ENCODE measurements at places on chromosomes 16 and 17.

- DNase-seq, result no peak
Measured at GRCh38 chr17:8392674-8393469, 4.8 kb downstream of the RNF222 start.

GRCh38 chr16:75239542-75240122 is 11.8 kb downstream of the BCAR1 start:
- DNase-seq, result no peak

DNA sequence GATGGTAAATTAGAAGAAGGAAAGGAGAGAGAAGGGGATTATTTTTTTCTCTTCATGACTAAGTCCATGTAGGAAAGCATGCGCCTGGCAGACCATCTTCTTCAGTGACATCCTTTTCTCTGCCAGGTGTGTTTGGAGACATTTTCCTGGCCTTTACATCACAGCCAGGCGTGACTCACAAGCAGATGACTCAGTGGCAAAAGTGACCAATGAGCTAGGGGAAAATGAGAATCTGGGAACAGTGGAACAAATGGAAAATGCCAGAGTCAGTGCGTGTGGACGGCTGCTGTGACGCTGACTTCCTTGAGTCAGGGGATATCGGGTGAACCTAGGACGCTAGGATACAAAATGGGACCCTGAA is 9.4 kb downstream of the KIAA0513 start:
- no peak for DNase-seq

- DNase-seq, result peak; percentile 46
Measured at GRCh38 chr17:74514632-74515334, 16.5 kb downstream of the CD300LB start.

GRCh38 chr17:49365667-49366066 is 3.6 kb upstream of the ZNF652 start:
- no peak for DNase-seq

GRCh38 chr17:75338335-75338734 is 49.1 kb upstream of the SLC25A19 start:
- DNase-seq, result no peak

DNA sequence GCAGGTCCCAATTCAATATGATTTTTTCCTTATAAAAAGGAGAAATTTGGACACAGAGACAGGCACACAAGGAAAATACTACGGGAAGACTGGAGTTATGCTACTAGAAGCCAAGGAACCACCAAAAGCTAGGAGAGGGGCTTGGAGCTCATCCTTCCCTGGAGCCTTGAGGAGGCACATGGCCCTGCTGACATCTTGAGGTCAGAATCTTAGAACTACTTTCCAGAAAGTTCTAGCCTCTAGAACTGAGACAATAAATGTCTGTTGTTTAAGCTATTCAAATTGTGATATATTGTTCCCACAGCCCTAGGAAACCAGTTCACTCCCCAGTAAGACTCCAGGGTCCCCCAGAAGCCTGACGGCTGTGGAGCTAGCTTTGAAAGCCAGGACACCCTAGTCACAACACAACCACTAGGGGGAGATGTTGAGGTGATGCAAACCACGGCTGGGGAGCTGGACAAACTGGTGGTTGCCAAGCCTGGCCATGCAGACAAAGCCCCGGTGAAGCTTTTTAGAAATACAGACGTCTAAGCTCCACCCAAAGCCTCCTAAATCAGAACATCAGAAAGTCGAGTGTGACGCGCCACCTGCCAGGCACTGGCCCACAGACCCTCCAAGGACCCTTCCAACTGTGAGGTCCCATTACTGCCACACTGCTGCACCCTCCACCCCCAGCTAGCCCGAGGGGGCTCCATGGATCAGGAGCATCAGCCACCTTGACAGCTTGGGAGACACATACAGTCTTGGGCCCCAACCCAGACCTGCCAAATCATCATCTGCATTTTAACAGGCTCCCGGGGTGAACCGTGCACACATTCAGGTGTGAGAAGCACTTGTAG is 106.4 kb downstream of the SLC39A11 start:
- peak; percentile 83 for DNase-seq

DNA sequence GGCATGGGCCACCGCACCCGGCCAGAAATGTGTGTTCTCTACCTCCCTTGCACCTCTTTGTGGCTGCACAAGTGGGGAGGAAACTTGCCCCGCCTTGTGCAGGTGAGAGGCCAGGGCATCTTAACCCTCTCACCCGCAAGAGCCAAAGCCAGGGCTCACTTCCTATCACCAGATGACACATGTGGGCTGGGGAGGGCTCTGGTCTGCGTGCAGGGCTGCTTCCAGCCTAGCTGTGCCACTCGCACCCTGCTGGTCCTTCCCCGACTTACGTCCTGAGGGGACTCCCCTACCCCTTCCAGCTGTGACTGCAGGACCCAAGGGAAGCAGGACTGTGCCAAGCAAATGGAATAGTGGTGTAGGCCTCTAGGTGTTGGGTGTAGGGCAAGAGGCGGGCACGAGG is 6.9 kb downstream of the MIEF2 start:
- DNase-seq, result no peak

DNA sequence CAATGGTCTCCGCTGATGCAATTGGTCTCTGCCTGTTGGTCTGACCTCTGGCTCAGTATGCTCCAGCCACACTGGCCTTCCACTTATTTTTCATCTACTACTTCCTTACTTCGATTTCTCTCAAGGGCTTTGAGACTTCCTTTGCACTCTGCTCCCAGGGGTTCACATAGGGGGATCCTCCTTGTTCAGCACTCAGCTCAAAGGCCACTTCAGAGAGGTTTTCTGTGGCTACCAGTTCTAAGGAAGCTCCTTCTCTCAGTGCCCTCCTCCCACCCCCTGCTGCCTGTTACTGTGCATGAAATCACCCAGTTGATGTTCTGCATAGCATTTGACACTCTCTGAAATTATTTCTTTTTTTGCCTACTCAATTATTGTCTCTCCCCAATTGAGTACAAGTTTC is 476.4 kb downstream of the HS3ST3B1 start:
- DNase-seq, result no peak

DNA sequence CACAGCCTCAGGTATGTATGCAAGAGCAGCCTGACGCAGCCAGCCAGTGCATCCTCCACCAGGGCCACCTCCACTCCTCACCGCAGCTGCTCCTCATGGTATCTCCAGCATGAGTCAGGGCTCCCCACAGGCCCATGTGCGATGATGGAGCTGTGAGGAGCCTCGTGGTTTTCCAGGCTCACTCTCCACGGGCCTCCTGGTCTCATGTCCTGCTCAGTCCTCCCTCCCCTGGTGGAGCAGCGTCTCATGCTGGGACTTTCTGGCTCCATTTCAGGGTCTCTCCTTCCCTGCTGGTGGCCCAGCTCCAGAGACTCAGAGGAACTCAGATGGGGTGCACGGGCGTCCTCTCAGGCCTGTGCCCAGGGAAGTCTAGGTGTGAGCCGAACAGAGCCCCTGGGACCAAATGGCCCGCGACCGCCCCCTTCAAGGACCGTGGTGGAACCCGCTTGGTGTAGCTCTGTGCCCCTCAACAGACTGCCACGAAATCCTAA is 70.4 kb downstream of the METRNL start:
- no peak for DNase-seq

DNA sequence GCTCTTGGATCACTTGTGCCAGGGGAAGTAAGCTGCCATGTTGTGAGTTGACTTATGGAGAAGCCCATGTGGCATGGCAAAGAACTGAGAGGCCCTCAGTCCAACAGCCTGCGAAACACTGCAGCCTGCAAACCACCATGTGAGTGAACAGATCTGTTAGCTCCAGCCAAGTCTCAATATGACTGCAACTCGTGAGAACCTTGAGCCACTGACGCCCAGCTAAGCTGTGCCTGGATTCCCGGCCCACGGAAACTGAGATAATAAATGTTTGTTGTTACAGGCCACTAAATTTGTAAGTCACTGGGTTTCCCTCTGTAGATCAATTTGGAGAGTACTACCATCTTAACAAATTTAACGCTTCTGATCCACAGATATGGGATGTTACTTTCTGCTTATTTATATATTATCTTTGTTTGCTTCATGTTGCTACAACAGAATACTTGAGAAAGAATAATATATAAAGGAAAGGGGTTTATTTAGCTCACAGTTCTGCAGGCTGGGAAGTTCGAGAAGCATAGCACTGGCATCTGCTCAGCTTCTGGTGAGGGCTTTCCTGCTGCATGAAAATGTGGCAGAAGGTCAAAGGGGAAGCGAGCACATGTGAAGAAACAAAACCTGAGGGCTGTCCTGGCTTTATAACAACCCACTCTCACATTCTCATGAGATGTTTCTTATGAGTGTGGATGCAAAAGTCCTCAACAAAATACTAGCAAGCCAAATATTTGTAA is 29.4 kb upstream of the ATP2A3 start:
- DNase-seq, result no peak

- DNase-seq, result no peak
Measured at GRCh38 chr16:4123616-4124300, 7.5 kb upstream of the ADCY9 start.

DNA sequence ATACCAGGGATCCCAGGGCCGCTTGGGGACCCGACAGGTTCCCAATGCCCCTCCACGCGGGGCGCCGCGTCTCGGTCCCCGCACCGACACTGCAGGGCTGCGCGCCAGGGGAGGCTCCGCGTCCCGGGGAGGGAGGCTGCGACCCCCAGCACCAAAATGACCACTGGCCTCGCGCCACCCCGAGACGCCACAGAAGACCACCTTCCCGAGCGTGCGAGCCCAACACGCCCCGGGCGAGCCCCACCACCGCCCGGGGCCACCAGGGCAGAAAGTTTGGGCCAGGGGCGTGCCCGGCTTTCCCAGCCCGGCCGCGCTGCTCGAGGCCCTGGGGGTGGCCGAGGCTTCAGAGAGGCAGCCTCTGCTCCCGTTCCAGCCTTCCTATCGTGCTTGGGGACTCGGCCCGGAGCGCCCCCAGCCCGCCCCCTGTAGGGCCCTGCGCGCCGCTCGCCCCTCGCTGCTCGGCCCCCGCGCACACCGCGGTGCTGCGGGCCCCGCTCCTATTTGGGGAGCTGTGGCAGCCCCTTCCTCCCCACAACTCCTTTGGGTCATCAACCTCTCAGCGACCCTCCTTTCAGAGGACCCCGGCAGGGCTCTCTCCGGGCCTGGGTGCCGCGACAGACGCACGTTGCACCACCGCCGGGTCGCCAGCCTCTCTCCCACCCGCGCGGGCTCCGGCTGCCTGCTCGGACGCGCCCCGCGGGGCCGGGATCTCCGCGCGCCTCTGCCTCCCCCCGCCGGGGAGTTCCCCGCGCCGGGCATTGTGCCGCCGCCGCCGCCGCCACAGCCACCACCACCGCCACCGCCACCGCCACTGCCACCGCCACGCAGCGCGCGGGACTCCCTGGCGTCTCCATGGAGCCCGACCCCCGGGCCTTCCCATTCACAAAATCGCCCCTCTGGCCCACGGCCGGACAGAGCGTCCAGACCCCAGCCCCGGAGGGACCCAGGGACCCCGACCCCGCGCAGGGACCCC is 892 bp downstream of the RBFOX3 start:
- no peak for DNase-seq

GRCh38 chr16:78306361-78306760 is 206.9 kb downstream of the WWOX start:
- DNase-seq, result no peak

- DNase-seq, result no peak
Measured at GRCh38 chr16:30990105-30990504, 5.1 kb downstream of the HSD3B7 start.

GRCh38 chr17:15957206-15957605 is 12.3 kb downstream of the ADORA2B start:
- no peak for DNase-seq

DNA sequence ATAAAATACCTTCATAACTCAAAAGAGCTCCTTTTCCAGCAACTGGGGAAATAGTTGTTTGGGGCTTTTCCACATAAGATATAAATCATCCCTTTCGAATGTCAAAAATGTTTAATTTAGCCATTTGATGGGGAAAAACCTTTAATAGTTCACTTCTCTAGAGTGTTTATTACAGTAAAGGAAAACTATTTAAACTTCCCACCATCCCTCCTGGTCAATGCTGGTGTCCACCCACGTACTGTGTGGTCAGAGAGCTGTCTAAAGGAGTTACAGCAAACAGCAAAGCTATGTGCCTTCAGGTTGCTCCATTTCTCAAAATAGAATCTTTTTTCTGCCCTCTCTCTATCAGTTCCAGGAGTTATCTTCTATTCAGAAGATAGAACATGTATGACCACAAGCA is 33.5 kb downstream of the KANSL1 start:
- DNase-seq, result no peak

DNA sequence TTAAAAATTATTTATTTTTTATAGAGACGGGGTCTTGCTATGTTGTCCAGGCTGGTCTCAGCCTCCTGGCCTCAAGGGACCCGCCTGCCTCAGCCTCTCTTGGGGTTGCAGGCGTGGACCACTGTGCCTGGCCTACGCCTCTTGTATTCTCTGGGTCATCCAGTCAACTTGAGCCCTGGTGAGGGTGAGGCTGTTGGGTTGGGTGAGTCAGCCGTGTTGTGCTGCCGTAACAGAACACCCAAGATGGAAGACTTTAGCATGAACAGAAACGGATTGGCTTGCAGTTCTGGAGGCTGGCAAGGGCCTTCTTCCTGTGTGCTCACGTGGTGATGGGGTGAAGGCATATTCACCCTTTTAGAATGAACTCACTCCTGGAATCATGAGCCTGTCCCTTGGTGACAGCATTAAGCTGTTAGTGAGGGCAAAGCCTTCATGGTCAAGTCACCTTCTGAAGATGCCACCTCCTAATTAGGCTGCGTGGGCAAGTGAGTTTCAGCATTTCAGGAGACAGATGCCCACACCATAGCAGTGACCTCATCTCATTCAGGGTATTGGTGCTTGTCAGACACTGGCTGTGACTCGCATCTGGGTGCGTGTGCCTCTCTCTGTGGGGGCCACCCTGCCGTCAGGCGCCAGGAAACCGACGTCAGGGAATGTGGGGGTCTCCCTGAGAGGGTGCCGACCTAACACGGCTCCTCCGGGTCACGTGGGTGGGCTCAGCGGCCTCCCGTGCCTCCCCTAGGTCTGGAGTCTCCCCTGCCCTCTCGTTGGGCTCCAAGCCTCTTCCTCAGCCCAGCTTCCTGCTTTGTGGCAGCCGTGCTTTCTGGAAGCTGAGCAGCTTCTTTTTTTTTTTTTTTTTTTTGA is 49.8 kb downstream of the WDR45B start:
- no peak for DNase-seq

DNA sequence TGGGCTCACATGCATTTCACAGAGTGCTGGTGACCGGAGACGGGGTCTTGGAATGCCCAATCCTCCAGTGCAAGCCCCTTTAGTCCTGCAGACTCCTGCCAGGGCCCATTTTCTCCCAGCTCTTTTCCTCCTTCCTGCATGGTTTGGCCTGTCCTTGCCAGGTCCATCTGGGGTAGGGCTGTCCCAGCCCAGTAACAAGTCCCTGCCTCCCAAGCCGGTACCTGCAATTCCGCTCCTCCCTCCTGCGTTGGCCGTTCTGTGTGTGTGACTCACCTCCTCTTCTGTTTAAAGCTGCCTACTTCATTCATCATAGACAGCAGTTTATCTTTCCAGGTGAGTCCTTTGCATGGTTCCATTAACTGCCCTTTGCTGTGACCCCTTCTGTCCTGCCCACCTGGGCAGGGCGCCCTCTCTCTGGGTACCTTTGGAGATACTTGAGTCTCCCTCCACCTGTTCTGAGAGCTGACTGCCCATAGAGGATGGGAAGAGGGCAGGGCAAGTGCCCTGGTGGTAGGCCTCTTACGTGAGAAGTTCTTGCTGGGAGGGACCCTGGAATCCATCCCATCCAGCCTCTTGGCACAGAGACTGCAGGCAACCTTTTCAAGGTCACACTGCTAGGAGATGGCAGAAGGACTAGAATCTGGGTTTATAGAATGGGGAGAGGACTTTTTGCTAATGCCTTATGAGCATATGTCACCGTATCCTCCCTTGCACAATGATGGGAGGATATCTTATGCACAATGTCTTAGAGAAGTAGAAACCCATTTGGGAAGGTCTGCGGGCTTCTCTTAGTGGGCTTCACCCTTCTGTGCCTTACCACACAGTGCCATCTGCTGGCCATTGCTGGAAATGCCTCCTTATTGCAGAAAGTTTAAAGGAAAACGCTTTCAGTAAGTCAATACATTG is 29.7 kb upstream of the LGALS9 start:
- DNase-seq, result peak; percentile 12
